ENCODE measurements at places on chromosomes 13 and 19.

DNA sequence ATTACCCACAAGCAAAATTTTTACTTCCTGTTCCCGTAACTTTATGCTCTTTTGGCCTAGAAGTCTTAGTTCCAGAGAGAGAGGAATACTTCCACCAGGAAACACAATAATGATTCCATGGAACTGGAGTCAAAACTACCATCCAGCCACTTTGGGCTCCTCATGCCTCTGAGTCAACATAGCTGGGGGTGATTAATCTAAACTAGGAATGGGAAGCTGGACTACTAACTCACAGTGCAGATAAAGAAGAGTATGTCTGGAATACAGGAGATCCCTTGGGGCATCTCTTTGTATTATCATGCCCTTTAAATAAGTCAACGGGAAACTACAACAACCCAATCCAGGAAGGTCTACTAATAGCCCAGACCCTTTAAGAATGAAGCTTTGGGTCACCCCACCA is 8.9 kb upstream of the ELF1 start:
- no peak for DNase-seq

DNA sequence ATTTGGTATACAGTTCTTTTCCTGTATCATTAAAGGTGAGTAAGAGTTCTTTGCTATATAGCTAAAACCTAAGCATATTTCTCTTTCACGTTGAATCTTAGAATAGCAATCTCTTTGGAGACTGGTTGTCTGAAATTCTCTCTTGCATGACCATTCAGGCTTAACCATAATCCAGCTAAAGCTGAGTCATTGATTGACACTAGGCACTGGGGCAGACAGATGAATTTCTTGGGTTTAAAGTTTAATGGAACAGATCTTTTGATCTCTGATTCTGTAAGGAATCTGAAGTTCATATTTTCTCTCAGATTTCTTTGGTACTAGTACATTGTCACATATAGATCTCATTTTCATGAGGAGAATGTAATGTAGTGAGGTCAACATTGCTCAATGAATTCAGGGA is 397.3 kb upstream of the MIR17HG start:
- DNase-seq = no peak

GRCh38 chr13:98979012-98979660 is 1.3 kb upstream of the DOCK9 start:
- no peak for DNase-seq

GRCh38 chr13:75985132-75985531 is 349.0 kb downstream of the LMO7 start:
- DNase-seq = no peak

DNA sequence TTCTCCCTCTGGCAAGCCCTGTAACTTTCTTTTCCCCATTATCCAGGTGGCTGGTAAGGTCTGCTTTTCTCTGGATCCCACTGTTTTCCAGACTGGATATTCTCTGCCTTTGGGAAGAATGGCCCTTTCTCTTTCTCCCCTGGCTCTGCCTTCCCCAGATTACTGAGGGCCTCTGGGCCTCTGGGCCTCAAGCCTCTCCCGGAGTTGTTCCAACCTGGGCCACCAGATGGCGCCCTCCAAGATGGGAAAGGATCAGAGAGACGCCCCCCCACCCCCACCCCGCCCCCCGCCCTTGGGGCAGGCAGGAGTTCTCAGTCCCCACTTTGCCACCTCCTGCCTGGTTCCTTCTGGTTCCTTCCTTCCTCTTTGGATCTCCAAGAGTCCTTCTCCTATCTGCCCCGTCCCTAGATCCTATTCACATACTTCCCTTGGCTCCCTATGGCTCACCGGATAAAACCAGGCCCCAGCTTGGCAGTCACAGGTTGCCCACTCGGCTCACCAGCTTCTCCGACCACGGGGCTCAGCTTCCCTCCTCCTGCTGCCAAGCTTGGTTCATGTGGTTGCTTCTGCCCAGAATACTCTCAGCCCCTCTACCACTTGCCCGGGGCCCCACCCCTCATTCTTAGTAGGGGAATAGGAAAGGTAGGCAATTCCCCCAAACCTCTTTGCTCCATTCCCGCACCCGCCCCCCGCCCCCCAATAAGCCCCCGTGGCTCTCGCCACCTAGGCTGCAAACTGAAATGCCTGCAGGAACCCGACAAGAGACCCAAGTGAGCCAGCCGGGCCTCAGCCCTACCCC is 13.1 kb downstream of the EPS8L1 start:
- no peak for DNase-seq

DNA sequence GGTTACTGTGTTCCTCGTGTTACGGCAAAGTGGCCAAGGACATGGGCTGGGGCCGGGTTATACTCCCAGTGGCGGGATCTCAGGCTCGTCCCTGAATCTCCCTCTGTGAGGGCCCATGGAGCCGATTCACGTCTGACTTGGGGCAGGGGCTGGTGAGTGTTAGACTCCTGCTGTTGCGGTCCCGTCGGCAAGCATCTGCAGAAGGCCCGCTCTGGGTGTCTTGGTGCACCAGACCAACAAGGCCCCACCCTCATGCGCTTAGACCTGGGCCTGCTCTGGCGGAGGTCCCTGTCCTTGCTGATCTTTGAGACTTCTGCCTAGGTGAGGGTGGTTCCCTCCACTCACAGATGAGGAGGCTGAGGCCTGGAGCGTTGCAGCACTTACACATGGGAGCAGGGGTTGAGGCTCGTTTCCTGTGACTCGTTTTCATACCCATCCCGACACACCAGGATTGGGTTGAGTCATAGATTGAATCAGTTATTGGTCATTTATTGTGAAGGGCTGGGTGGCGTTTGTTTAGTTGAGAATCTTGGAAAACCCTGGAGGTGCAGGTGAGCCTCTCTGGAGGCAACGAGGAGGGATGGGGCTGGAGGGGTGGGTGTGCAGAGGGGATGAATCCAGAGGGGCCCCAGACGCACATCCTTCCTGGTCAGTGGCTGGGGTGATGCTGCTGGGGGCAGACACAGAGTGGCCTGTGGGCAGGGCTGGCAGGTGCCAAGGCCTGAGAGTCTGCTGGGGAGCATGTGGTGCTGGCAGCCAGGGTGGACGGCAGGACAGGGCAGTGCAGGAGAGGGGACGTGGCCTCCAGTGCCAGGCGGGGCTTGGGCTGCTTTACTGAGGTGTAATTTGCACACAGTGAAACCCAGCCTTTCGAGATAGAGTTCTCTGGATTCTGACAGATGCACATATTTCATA is 4.6 kb downstream of the EPN1 start:
- no peak for DNase-seq

- no peak for DNase-seq
These were observed 224.6 kb upstream of the GPC6 start for GRCh38 chr13:93001866-93002461.

DNA sequence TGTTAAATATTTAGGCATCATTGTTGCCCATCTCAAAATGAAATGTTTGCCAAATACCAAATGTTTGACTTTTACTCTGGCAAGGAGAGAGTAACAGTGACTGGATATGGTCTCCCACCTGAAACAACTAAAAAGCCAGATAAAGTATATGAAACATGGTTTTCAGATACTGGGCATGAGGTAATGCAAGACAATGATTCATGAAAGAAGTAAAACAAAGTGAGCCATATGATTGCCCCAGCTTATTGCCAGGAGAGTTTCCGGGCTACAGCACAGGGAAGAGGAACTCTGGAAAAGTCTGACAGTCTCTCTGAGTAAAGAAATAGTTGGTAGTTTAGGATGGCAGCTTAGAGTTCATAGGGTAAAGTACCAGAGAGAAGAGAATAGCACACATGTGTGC is 354.6 kb downstream of the DNAJC15 start:
- DNase-seq = peak; percentile 27

DNA sequence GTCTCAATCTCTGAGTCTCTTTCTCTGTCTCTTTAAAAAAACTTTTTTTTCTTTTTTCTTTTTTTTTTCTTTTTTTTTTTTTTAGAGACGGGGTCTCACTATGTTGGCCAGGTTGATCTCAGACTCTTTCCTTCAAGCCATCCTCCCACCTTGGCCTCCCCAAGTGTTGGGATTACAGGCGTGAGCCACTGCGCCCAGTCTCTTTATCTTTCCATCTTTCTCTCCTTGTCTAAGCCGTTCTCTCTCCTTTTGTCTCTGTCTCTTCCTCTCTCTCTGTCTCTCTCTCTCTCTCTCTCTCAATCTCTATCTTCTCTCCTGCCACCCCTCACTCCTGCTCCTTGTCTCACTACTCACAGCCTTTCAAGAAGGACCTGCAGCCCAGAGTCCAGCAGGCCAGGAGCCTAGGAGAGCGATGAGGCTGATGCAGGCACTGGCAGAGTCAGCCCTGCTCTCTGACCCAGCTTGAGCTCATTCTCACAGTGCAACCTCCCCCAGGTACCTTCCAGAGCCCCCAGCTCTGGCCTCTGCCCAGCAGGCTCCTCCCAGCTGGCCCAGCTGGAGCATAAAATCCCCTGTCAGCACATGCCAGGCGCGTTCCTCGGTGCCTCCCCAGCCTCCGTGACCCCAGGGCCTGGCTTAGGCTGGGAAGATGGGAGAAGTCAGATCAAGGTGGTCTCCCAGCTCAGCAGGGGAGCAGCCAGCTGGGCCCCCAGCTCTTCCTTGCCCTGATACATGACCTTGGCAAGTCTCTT is at the start of gene NPHS1:
TSS of gene NPHS1 (minus strand) at position 476 of the 752 bp plus-strand sequence. CDS start 667 bp downstream, outside the sequence.
- DNase-seq = no peak

DNA sequence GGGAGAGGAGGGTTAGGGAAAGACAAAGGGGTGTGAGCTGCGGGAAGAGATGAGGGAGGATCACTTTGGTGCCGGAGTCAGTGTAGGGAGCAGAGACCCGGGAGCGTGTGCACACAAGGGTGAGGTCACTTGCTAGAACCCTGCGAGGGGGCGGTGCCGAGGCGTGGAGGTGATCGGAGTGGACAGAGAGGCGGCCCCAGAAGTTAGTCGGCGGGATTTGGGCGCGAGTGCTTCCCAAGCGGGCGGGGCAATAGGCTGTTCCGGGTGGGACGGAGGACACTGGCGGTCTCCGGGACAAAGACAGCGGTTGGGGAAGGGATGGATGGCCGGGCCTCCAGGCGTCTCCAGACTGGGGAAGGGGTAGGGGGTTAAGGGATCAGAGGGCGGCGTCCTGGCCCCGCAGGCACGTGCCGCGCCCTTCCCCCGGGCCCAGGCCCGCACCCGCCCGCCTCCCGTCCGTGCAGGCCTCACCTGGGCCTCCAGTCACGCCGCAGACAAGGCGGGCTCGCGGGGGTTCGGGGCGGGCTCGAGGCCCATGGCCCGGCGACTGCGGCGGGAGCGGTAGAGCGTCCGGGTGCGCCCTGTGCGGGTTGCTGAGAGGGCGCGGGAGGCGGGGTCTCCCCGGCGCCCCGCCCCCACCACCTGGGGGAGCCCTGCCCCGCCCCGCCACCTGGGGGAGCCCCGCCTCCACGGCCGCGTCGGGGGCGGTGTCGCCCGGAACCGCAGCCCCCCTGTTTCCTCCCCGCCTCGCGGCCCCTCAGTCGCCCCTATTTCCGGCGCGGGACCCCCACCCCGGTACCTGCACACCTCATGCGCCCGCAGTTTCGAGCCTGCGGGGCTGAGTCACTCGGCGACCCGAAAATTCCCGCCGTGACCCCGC is at the start of gene LPAR2:
TSS of gene LPAR2 (minus strand) at position 600 of the 880 bp plus-strand sequence. CDS start 945 bp downstream, outside the sequence.
- no peak for DNase-seq

GRCh38 chr13:45786293-45786920 is 65.1 kb downstream of the SIAH3 start:
- no peak for DNase-seq

DNA sequence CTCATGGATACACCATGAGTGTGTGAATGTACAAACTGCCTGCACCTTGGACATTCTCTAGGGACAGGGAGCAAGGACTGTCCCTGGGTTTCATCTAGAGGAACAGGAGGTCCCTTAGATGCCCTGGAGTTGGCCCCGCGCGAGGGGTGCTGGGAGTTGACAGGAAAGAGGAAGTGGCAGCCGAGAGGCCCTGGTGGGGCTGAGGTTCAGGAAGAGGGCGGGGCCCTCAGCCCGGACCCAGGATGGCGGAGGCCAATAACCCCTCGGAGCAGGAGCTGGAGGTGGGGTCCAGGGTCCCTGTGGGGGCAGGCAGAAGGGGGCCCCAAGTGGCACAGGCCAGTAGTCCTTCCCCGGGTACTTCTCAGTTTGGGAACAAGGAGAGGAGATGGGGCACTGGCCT is 6.9 kb downstream of the PKN1 start:
- DNase-seq = no peak

DNA sequence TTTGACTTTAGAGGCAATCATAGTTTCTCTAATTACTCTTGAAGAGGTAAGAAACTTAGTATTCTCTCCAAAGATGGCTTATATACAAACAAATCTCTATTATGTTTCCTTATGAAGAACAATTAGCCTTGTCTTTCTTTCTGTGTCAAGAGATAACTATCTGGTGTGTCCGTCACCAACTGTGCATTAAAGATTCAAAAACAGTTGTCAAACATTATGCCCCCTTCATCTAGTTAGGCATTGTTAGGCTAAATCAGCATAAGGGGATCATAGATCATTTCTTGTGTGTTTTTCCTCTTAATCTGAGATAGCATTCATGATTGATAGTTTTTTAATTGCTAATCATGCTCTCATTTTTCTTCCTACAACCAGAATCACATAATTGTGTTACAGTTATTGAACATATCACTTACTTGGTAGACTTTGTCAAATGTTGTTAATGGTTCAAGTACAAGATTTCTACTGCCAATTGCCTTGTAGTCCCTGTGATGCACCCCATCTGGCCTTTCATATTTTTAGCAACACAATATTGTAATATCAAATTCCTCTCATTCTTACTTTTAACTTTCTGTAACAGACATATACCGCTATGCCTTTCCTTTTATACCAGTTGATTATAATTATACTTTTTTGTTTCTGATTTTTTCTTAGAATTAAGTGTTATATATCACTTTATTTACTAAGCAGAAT is 612.7 kb downstream of the SLITRK6 start:
- DNase-seq = no peak

GRCh38 chr19:41945135-41945766 is 13.9 kb downstream of the RABAC1 start:
- DNase-seq = no peak

- no peak for DNase-seq
These were observed 6.1 kb downstream of the SMG9 start for GRCh38 chr19:43748685-43749084.

DNA sequence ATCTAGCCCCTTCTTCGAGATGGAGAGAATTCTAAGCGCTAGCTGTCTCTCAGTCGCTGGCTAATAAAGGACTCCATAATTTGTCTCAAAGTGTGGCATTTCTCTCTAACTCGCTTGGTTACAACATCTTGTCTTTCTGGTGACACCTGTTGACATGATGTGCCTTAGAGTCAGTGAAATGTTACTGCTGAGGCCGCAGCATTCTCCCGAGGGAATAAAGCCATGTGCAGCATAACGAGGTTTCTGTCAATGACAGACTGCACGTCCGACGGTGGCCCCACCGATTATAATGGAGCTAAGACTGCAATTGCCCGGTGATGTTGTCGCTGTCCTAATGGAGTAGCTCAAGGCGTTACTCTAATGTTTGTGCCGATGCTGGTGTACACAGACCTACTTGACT is 20.3 kb upstream of the GPR32 start:
- DNase-seq = no peak

- DNase-seq = peak; percentile 59
These were observed 615.5 kb upstream of the KLHL1 start for GRCh38 chr13:70723732-70724131.

- no peak for DNase-seq
These were observed 58.7 kb upstream of the KLF5 start for GRCh38 chr13:73000027-73000674.

- DNase-seq = no peak
These were observed 7.1 kb downstream of the FUZ start for GRCh38 chr19:49805822-49806619.
